ENCODE measurements at places on chromosomes 6 and 20.

- DNase-seq = no peak
These were observed 191.0 kb downstream of the QKI start for GRCh38 chr6:163605385-163606097.

DNA sequence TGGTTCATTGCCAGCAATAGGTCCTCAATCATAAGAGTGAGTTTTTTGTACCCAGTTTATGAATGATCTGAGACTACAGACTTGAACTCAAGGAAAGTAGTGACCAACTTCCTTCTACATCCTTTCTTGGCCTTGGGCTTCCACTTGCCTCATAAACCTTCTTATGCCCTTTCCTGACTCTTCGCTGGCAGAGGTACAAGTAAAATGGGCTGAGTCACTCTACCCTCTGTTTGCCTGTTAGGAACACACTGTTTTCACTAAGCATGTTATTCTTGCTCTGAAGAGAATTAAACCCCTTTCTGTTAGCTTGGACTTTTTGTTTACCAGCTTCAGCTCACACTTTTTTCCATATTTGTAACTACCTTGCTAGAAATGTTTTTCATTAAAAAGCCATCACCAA is 74.4 kb downstream of the PKHD1 start:
- no peak for DNase-seq

DNA sequence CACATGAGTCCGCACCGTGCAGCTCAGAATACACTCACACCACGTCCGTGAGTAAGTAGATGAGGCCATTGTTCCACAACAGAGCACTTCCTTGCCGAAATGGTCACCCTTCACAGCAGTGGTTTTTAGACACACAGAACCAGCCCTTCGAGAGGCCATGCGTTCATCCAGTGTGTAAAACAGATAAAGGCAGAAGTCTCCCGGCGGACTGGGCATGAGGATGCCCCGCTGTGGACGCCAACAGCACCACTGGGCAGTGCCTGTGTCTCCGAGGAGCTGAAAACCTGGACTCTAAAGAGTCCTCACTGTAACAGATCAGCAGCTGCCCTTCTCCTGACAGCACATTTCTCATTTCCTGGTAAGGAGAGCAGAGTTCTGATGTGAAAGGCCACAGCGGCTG is 75.2 kb downstream of the WDR27 start:
- DNase-seq = no peak

- no peak for DNase-seq
These were observed 88.3 kb downstream of the TAF4 start for GRCh38 chr20:61977419-61977786.

GRCh38 chr6:20853828-20854227 is 319.6 kb downstream of the CDKAL1 start:
- no peak for DNase-seq

DNA sequence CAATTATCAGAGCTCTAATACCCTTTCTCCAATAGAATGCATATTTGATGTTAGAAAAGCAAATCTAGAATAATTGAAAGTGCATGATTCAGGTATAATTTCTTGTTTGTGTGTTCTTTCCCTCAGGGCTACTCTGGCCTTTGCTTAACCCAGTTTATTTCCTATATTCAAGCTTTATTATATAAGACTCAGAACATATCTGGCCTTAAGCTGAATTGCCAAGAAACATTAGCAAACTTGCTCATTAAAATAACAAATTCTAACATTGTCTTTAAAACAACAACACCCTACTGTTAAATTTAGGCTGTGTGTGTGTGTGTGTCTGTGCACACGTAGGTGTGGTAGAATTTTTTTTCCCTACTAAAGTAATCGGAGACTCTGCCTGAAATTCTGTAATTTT is 426.5 kb downstream of the UTRN start:
- no peak for DNase-seq

- no peak for DNase-seq
These were observed 31.3 kb upstream of the PDE10A start for GRCh38 chr6:165694296-165694695.

DNA sequence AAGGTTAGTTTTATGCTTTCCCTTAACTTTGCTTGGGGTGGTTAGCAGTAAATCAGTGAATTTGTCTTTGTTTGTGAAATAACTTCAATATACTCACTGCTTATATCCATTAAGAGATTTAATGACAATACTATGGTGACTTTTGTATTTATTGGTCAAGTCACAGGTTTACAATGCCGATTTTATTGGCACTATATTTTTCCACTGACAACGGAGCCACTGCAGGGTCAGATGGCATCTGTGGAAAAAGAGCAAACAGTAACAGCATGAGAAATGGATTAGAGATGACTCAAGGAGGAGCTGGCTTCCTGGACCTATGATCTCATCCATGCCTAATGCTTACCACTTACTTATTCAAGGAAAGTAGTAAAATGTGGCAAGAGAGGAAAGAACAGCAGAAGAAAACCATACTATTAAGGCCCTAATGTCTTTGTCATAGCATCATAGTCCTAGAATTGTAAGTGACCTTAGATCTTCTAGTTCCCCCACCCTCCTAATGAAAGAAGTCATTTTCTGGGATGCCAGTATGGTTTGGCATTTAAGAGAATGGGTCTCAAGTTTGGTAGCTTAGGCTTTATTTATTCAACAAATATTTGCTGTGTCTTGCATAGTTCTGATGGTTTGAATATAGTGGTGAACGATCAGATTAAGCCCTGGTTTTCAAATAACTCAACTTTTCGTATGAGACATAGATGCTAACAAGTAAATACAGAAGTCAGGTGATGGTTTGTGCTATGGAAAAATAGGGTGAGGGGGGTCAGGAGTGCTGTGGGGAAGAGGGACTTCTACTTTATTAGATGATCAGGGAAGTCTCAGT is 18.5 kb downstream of the RNF144B start:
- no peak for DNase-seq

- no peak for DNase-seq
These were observed 102.8 kb downstream of the DACT2 start for GRCh38 chr6:168216751-168217191.

- no peak for DNase-seq
These were observed 100.0 kb downstream of the RREB1 start for GRCh38 chr6:7207720-7208119.

DNA sequence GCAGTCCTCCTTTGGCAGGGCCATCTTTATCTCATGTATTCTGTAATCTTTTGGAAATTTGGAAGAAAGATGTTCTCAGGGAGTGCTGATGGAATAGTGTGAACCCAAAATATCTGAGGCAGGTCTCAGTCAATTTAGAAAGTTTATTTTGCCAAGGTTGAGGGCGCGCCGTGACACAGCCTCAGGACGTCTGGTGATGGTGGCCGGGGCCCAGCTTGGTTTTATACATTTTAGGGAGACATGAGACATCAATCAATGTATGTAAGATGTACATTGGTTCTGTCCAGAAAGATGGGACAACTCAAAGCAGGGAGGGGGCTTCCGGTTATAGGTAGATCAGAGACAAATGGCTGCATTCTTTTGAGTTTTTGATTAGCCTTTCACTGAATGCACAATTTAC is 89.8 kb downstream of the ERMARD start:
- DNase-seq = no peak

GRCh38 chr6:36028088-36028876 is 674 bp downstream of the MAPK14 start:
- DNase-seq = peak; percentile 24

- DNase-seq = no peak
These were observed 73.1 kb downstream of the AGPAT4 start for GRCh38 chr6:161200610-161201370.

DNA sequence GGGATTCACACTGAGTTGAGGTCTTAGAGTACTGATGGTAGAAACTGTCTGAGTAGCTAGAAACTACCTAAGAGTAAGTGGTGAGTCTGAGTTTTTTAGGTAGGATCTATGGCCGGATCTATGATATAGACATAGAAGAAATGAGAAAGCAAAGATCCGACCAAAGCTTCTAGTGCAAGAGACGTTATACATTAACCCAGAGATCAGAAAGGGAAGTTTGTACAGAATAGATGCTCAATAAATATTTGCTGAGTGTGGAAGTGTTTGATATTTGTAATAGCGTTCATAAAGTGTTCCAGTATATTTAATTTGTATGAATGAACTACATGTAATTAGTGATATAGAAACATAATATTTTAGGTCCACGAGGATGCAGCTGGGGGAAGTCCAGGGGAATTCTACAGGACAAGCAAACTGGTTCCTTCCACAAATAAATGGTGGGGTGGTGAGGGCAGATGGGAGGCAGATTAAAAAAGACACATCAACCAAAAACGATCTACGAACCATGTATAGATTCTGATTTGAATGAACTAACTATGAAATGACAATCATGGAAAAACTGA is 31.9 kb upstream of the JARID2 start:
- DNase-seq = no peak

DNA sequence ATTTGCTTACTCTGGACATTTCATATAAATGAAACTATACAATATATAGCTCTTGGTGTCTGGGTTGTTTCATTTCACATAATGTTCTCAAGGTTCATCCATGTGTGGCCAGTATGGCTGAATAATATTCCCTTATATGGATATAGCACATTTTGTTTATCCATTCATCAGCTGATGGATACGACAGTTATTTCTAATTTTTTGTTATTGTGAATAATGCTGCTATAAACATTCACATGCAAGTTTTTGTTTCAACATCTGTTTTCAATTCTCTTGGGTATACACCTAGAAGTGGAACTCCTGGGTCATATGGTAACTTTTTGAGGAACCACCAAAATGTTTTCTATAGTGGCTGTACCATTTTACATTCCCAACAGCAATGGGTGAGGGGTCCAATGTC is 101.1 kb downstream of the CDK19 start:
- DNase-seq = no peak

DNA sequence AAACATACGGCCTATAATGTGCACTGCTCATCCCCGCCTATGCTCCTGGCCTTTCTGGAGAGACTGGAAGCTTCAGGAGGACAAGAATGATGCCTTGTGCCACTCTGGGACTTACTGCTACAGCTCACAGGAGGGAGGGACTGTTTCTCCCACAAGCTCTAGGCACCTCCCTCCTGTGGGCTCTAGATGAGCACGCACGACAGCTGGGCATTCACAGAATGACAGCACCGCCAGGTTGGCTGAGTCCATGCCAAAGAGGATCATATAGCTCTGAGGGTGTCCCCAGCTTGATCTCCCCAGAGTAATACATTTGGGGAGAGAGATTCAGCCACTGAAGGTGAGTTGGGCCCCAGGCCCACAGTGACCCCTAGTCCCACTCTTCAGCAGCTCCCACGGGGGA is 10.1 kb upstream of the PGC start:
- DNase-seq = no peak

DNA sequence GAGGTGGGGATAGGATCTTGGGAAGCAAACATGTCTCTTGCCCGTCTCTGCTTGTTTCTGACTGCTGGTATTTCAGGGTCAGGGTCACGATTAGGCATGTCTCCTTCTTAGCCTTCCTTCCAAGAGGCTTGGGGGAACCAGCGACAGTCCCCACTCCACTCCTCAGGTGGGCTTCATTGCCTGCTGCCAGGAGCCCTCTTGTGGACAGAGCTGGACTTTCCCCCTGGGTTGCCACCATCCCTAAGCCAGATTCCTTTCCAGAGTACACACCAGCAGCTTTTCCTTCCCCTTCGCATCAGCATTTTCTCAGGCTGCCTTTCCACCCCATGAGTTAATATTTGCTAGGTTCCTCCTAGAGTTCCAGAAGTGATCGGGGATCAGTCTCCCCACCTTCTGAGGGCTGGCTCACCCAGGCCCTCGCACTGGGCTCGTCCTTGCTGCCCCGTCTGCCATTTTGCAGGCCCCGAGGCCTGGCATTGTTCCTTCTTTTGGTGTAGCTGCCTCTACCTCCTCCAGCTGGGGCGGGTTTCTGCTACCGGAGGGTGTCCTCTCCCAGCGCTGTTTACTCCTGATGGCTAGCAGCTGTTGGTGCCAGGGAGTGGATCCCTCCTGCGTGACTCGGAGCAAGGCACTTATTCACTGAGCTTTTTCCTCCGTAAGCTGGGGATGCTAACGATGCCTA is 8.8 kb upstream of the C20orf144 start:
- DNase-seq = no peak

GRCh38 chr20:54254596-54254995 is 46.7 kb downstream of the PFDN4 start:
- DNase-seq = no peak

GRCh38 chr6:134722200-134722870 is 227.6 kb downstream of the ALDH8A1 start:
- no peak for DNase-seq

- peak; percentile 19 for DNase-seq
These were observed 148.8 kb downstream of the RPS12 start for GRCh38 chr6:132962936-132963868.

- no peak for DNase-seq
These were observed 47.2 kb downstream of the GNAS-AS1 start for GRCh38 chr20:58803533-58803932.

- no peak for DNase-seq
These were observed 15.9 kb upstream of the GDAP1L1 start for GRCh38 chr20:44231193-44231592.

DNA sequence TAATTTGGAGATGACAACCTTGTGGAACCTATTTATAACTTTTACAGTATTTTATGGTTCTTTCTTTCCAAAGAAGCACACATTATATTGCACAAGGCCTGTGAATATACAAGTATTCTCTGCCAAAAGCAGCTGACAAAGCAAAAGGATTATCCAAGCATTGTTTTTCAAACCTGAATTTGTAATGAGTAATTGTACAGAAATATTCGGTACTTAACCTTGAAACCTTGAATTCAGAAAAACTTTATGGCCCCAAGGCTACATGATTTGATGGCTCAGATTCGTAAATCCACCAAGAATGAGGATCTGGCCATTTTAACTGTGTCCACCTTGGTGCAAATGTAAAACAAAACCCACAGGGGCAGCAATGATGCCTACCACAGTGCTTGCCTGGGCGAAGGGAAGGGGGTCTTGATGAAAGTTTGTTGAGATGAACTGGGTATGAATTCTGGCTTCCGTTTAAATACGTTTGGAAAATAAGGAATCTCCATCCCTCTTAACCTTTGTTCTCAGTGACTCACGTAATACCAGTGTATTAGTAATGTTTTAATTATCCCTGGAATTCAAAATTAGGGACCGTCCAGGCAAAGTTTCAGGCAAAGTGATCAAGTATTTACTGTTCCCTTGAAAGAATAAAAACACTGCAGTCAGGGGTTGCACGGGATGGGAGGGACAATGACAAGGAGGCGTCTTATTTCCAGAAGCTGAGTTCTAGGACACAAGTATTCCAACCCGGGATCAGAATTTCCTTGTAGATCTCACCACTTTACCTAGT is 2.7 kb upstream of the RBM24 start:
- no peak for DNase-seq

GRCh38 chr6:63609231-63609630 is 26.4 kb upstream of the PHF3 start:
- no peak for DNase-seq

GRCh38 chr20:62030834-62031434 is 34.7 kb downstream of the TAF4 start:
- peak; percentile 7 for DNase-seq

Data from activated T-cell treated with anti-CD3 and anti-CD28 coated beads for 1 hour (primary cell).